LHCN-M2 (cell line): ENCODE measurements at places on chromosomes 4 and X.

- no peak for DNase-seq
These were observed 96.2 kb downstream of the RBM46 start for GRCh38 chr4:154877110-154877760.

DNA sequence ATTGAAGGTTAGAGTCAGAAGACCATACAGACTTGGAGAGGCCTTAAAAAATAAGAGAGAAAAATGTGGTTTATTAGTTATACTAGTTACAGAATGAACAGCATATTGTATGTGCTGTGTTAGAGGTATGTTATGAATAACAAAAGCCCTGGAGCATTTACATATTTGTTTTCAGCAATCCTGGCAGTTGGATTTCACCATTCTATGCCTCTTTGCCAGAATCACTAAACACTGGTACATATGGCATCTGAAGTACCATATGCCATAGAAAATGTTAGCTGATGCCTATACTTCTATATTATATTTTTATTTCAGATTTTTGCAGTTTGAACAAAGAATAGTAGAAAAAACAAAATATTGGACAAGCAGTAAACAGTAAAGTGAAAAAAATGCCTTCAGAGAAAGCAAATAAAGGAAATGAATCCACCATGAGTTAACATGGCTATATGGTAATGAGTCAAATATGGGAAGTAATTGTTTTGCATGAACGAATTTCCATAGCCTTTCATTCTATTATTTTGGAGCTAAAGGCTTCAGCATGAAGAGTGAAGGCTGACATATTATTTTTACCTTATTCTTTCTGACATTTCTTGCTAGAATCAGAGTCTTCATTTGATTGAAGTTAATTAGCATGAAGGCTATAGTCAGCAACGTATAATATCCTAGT, 41.9 kb upstream of the PRDM8 start:
- no peak for DNase-seq

DNA sequence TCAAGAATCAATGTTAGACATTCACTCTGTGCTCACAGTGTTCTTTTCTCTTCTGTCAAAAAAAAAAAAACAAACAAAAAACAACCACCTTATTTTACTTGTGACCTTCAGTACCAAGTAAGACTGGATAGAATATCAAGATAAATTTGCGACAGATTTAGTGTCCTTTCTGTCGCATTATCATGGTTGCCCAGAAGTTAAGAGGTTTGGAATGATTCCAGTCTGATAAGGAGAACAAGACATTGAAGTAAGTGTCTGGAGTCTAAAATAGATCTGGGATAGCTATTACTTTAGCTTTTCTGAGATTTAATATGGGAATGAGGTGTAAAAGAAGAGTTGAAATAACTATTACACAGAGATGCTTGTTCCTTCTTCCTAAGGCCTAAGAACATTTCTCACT, 31.7 kb downstream of the SNCA start:
- no peak for DNase-seq

GRCh38 chr4:69095301-69095731, 958 bp upstream of the UGT2B7 start:
- DNase-seq: no peak

GRCh38 chr4:139700568-139700967, 34.9 kb downstream of the MGST2 start:
- DNase-seq: no peak

DNA sequence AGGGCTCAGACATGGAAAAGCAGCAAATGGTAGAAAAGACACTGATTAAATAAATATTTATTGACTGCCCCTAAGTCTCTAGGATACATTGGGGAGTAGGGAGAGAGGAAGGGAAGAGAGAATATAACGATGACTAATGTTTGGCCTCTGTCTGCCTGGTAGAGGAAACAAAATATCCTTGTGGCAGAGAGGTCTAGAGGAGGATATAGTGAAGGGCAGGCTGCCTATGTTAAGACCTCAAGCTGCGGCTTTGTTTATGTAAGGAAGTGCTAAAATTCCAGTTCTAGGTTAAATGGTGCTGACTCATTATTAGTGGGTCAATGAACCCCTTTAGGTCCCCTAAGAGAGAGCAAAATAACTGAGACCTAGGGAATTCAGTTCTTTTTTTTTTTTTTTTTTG, 427.3 kb upstream of the FTHL17 start:
- peak; percentile 84 for DNase-seq

GRCh38 chr4:90857081-90857820, 730.1 kb downstream of the CCSER1 start:
- no peak for DNase-seq

DNA sequence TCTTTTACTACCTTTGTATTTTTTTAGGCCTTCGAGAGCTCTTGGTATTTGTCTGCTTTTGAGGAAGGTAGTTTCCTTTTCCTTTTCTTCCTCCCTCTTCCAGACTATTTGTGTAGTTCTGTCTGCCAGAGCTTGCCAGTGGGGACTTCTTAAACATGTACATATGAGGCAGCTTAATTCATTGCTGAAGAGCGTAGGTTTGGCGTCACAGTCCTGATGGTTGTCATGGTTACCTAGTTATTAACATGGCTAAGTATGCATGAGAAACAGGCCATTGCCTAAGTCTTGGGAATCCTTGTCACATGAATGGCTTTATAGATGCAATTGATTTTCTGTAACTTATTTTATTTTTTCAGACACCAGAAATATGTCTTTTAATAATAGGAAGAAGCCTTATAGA, 48.5 kb upstream of the ARMCX2 start:
- DNase-seq: no peak

DNA sequence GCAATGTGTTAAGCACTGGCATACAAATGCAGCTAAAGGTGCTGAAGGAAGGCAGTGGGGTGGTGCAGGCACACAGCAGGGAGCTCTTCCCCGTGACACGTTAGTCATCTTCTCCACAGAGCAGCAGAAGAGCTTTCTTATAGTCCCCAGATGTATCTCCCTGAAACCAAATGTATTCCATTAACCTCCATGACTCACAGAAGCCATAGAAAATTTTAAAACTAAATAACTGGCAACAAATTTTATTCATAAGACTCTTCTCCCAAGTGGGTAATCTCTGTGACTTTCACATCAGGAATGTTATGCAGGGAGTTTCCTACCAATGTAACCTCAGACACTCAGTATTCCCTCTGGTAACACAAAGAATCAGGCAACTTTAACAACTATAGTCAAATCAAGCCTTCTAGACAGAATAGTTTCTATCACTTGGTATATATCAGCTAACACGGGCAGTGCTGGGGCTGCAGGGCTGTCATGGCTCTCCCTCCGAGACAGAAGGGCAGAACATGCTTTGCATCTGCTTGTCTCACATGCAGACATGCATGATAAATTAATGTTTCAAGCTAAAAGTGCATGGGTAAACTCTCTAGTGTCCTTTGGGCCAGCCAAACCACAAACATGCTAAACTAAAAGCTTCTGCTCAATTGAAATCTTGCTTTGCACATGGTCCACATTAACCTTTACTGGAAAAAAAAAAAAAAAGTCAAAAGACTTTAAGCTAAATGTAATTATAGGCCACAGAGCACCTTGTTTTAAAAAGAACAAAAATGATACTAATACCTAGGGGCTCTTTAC, 28.2 kb downstream of the ANXA5 start:
- peak; percentile 99 for DNase-seq
